GM19239 (cell line): ENCODE measurements at places on chromosomes 3 and 15.

DNA sequence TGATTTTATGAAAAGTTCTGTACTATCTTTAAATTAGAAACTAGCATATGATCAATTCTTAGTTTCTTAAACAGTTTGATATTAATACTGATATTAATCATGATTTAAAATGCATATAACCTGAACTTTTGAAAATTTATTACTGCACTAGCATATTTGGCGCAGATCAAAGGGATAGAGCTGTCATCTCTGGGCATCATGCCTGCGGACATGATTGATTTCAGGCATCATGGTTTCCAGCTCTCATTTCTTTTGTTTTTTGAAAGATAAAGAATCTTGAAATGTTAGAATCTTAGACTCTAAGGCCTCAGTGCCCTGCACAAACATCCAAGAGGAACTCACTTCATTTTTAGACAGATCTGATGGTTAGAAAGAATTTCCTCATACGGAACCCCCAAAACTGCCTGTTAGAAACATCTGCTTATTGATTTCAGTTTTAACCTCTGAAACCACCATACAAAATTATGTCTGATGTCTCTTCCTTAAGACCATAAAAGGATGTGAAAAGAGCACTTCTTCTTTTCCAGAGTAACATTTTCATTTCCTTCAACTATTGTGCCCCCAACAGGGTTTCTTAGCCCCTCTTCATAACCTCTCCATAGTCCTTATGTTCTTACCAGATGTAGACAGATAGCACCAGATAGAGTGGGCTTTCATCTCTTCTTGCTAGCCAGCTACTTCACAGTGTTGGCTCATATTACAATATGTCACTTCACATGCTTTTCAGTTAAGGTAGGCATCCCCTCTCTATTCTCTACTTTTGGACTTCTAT, 110.8 kb downstream of the BBX start:
- DNase-seq: no peak

GRCh38 chr3:167996514-167996913, 99.2 kb downstream of the GOLIM4 start:
- DNase-seq: no peak

DNA sequence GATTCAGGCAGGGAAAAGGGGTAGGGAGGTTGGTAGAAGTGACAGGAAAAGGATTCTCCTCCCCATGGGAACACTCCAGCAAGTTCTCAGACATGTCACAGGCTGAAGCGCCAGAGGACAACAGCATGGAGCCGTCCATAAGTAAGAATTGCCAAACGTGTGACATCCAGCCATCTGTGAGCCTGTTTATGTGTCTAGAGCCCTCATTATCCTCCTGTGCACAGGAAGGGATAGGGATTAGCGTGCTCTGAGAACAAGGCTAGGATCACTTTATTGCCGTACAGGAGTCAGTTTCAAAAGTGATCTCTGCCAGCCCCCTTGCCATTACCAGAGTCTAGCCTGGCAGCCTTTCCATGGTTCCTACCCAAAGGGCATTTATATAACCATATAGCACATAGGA, 549.5 kb downstream of the NTRK3 start:
- no peak for DNase-seq

- no peak for DNase-seq
These were observed 1056.8 kb downstream of the ROBO2 start for GRCh38 chr3:78096488-78097255.

- DNase-seq: no peak
These were observed 16.7 kb upstream of the NR1I2 start for GRCh38 chr3:119765239-119765638.

DNA sequence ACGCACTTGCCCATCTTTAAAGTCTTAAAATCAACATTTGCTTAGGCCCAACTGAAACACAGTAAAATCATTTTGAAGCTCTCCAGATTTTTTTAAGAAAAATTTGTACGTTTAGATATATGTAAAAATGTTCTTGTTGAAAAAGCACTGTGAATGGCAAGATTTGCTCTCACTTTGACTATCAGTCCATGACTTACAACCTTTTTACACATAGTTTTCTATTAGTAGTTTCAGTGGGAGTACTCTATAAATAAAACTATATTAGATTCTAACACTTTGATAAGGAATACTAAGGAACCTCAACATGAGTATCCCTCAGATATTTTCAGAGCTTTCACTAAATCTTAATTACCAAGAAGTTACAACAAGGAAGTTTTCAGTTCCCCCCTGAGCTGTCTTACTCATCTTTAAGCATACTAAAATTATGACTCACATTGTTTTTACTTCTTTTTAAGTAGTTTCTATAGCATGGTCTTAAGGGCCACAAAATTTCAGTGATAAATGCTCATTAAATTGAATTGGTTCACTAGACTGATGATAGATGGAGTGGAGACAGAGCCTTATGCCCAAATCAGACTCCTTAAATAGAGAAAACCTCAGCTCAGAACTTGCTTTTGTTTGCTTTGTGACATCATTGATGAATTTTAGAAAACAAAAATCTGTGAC, 31.6 kb upstream of the RAP2B start:
- no peak for DNase-seq

DNA sequence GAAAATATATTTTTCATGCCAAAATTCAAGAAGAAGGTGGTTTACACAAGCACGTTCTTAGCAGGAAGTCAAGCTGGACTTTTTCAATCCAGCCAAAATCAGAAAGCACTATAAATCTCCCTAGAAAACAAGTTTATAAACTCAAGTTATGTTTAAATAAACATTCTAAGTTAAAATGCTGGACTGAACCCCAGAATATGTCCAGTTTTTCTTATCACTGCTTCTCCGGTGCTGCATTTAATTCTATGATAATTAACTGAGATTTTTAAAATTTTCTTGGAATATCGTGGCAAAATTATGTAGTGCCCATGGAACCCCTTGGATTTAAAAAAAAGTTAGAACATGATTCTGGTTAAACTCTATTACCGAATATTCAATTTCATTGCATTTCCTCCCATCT, 218.2 kb upstream of the MDFIC2 start:
- DNase-seq: no peak

DNA sequence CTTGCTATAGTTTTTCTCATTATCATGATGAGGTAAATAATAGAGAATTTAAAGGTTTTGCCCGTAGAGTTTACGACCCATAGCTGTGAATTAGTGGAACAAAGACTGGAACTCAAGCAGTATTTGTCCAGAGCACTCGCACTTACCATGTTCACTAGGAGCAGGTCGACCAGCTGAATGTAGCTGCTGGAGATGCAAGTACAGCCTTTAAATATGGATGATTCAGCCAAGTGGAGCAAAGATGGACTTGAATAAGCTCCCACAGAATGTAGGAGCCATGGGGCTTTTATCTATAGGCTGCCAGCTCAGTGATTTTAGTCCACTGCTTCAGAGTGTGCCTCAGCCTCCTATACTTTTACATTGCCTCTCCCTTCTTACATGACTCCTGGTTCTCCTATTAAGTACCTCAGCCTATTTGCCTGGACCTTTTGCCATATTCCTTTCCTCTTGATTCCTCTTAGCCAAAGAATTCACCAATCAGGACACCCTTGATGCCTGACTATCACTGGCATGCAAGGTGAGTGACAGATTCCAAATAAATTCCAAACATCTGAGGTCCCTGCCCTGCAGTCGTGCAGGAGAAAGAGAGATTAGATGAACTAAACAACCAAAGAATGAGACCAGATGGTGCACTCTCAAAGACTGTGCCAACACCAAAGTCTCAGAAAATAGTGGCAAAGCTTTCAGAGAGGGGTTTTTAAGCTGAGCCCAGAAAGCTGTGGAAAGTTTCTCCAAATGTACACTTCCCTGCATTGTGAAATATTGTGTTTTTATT, 3.9 kb downstream of the MKRN3 start:
- no peak for DNase-seq

GRCh38 chr15:32923176-32923575, 205.4 kb downstream of the GREM1 start:
- DNase-seq: no peak

DNA sequence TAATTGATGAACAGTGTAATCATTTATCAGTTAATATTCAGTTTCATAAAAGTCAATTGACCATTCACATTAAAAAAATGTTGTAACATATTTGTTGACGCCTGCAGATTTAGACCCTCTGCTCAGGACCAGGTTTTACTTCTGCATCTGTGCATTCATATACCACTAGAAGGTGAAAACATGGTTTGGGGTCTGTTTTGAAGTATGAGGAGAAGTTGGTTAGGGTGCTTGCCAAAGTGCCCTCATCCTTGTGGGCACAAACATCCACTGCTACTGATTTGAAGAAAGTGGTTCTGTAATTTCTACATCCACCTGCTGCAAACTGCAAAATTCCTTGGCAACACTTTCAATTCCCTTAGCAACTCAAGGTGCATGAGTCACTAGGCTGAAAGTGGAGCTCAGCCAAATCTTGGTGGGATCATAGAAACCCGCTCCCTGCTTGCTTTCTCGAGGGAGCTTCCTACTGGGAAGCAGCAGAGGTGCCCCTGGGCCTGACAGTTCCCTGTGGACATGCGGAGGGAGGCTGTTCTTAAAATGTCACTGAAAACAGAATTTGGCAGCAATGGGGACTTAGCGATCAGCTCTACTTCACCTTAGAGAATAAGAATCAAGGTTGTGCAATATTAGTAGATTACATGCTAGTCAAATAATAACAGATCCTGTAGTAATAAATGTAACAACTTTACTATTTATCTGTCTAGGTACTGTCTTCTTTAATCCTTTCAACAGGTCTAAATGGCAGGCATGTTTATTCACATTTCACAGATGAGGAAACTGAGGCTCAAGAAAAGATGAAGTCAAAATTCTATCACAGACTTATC, 301.0 kb upstream of the TBL1XR1 start:
- DNase-seq: no peak

GRCh38 chr15:66964111-66964738, 101.2 kb upstream of the SMAD3 start:
- DNase-seq: no peak

- DNase-seq: no peak
These were observed 64.5 kb upstream of the LRIG1 start for GRCh38 chr3:66565301-66565700.

GRCh38 chr15:51129535-51130188, 35.0 kb upstream of the TNFAIP8L3 start:
- no peak for DNase-seq

- no peak for DNase-seq
These were observed 17.6 kb upstream of the COLQ start for GRCh38 chr3:15539066-15539465.

GRCh38 chr3:32194653-32195052, 43.8 kb upstream of the CMTM8 start:
- no peak for DNase-seq

- no peak for DNase-seq
These were observed 54.8 kb upstream of the SYN2 start for GRCh38 chr3:11949351-11949750.

GRCh38 chr3:8964436-8965370, 1.4 kb upstream of the RAD18 start:
- DNase-seq: no peak

GRCh38 chr3:16381426-16381825, 116.4 kb downstream of the OXNAD1 start:
- no peak for DNase-seq

GRCh38 chr3:78129707-78130106, 1089.8 kb downstream of the ROBO2 start:
- no peak for DNase-seq

- DNase-seq: no peak
These were observed 50.3 kb upstream of the OSBPL11 start for GRCh38 chr3:125645616-125646015.

DNA sequence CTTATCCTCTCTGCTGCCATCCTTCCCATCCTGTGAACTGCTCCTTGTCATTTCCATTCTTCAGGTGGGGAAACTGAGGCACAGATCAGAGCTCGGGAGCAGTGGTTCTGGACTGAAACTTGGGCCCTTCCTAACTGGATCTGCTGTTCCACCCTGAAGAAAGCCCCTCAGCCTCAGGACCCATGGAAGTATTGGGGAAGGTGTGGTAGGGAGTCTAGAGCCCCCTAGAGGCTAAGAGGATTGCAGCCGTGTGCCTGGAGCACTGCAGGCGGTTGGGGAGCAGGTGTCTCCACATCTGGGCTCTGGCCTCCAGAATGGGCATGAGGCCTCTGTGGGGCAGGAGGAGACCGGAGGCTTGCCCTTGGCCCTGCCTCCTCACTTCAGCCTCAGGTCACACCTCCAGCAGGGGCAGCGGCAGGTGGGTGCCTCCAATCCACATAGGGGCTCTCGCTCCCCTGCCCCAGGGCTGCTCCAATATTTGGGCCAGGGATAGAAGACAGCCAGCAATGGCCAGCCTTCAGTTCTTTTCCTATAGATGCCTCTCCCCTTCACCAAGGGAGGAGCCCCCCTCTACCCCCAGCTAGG, 28.1 kb downstream of the DNAJB8 start:
- DNase-seq: no peak

DNA sequence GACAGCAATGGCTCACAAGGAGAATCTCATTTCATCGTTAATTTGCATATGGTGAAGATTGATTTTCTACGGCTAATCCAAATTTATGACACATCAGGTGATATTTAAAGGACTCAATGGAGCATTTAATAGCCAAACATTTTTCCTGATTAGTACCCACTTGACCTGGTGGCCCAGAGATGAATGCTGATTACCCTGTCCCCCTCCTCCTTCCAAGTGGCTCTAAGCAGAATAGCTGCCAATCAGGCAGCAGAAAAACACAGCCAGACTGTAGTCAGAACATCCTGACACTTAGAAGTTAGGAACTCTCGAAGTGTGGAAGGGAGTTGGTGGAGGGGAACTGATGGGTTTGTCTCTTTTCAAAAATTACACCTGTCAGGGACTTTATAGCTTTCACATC, 302.5 kb downstream of the ZNF621 start:
- DNase-seq: no peak

DNA sequence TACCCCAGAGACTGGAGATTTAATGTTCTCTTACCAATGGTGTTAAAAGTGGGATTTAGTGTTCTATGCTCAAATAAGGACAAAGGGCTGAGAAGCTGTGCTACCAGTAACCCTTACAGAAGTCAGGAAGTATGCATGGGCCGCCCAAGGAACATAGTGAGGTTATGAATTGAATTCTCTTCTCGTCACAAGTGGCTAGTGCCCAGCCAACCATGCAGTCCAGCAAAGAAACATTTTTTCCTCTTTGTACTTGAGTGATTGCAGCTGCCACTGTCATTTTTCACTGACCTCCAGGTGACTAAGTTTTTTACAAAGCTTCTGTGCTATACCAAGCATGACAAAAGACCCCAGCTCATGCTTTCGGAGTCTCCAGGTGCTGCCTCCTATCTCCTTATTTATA, 110.6 kb upstream of the DCBLD2 start:
- DNase-seq: peak; percentile 8

DNA sequence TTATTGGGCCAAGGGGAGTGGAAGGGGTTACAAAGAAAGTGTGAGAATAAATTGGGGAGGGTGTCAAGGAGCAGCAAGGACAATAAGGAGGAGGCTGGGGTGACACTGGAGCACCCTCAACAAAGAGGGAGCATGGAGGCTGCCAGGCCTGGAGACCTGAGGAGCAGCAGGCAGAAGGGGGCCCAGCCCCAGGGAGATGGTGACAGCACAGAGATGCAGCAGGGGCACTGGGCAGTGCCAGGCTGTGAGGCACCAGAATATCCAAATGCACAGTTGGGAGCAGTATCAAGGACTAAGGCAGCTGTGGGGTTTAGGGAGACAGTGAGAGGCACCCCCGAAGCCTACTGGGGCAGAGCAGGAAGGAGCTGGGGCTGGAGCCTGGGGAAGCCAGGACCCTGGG, 19.4 kb upstream of the ALAS1 start:
- no peak for DNase-seq

- no peak for DNase-seq
These were observed 47.2 kb downstream of the TTC23 start for GRCh38 chr15:99202176-99202552.
